PC-9 (cell line): ENCODE measurements at places on chromosomes 12 and 14. TPM values are rescaled to one million over a fixed set of nuclear protein-coding genes. Genes with fewer than 3 reads are reported as not detected.

Gene GLI1
- total RNA-seq = not detected in 2 replicates

Gene RPS6KA5
- 3.0 and 3.5 TPM in 2 replicates for total RNA-seq

Gene ABHD12B
- total RNA-seq = not detected in 2 replicates

Gene NAV3
- 4.2 and 13.6 TPM in 2 replicates for total RNA-seq

Gene FZD10
- not detected in 2 replicates for total RNA-seq

Gene GZMB
- total RNA-seq = not detected in 2 replicates

Gene OR4E2
- total RNA-seq = not detected in 2 replicates

Gene SALL2
- total RNA-seq = 10.3 and 10.9 TPM in 2 replicates

Gene ANKRD33
- not detected in 2 replicates for total RNA-seq

Gene CLEC2D
- total RNA-seq = 32.6 and 37.8 TPM in 2 replicates

Gene ANO4
- not detected in 2 replicates for total RNA-seq

Gene NUDT14
- 37.0 and 47.9 TPM in 2 replicates for total RNA-seq

GRCh38 chr12:79127271-79127751, 262.7 kb downstream of the SYT1 start:
- DNase-seq = no peak

GRCh38 chr14:80544366-80544765, 333.1 kb upstream of the DIO2 start:
- DNase-seq = no peak

DNA sequence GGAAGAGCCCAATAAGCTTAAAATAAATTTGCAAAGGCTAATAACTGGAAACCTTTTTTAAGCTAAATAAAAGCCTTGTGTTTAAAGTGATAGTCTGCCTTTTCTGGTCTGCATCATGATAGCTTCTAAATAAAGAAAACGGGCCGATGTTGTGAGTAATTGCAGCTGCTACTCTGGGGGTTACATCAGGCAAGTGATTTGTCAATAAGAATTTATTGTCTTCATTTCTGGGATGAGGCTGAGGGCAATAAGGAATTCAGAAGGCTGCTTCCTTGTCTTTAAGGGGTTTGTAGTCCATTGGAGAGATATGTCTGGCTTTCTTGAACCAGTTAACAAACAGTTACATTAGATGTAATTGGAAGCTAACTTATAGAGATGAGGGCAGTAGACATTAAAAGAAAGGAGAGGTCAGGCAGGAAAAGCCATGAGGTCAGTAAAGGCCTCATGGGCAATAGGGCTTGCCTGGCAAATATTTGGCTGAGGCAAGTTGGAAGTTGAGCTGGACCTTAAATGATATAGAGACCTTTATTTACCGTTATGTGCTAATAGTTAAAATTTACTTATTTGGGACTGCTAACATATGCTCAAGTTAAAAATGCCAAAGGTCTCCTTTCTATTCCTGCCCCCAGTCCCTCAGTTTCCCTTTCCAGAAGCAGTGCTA, 85.0 kb downstream of the CRADD start:
- DNase-seq = no peak

- no peak for DNase-seq
These were observed 67.5 kb downstream of the SLC41A2 start for GRCh38 chr12:104890476-104891096.

- DNase-seq = no peak
These were observed 285.6 kb upstream of the FKBP4 start for GRCh38 chr12:2509137-2509536.

- DNase-seq = no peak
These were observed 518.1 kb downstream of the TMEM121 start for GRCh38 chr14:106044515-106044914.

DNA sequence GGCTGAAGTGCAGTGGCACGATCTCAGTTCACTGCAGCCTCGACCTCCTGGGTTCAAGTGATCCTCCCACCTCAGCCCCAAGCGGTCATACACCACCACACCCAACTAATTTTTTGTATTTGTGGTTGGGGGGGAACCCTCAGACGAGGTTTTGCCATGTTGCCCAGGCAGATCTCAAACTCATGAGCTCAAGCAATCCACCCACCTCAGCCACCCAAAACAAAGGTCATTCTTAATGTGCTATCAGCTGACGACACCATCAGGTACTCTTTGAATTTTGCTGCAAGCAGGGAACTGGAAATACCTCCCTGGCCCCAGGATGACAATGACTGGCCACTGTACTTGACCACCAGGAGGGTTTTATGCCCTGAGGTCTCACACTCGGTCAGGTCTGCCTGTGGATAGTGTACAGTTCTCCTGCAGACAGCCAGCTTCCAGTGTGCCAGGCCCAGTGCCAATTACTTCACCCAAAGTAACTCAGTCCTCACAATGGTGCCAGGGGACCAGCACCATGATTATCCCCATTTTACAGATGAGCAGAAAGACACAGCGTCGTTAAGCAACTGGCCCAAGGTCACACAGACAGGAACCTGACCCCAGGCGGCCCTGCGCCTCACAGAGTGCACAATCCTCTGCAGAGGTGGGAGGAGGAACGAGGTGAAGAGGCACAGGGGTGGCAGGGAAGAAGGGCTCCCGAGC, 42.9 kb downstream of the ITPK1 start:
- peak; percentile 58 for DNase-seq

GRCh38 chr14:61089126-61089750, 108.2 kb downstream of the SLC38A6 start:
- no peak for DNase-seq

- DNase-seq = no peak
These were observed 94.2 kb downstream of the PLEKHA5 start for GRCh38 chr12:19223695-19224094.

DNA sequence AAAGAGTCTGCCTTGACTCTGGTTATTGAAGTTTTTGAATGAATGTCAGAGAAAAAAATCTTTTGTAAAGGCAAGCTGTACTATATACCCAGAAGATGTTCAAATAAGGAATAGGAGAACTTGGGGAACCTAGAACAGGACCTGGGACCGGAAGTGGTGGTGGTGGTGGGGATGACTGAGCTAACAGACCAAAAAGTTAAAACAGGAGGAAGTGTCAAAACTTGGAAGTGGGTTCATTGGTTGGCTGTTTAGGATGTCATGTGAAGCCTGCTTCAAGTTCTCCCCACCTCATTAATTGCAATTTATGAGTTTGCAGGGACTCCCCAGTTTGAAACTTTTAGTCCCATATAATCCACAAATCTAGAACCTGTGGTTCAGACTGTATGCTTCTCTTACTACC, 26.2 kb downstream of the PLXNC1 start:
- DNase-seq = no peak

DNA sequence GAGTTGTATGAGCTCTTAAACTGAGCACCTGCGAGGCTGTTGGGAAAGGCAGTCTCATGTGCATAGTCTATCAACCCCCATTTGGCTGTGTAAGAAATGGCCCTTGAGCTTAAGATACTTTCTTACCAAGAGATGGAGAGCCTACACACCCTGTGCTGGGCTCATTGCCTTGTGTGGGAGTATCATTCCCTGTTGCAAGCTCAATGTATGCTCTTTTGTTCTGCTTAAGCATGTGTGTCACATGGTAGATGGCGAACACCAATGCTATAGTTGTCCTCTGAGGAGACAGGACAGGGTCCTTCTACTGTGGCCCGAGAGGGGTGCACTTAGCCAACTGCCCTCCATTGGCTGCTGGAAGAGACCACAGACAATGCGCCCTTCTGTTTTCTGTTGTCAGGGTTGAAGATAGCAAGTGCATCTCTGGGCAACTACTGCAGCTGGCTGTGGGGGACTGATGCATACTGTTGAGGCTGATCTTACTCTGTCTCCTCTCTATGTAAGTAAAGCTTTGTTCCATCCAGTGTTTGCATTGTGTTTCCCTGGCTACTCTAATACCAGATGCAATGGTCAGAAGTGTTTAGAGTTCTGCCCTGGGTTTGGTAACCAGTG, 79.5 kb downstream of the PTPRB start:
- DNase-seq = no peak

DNA sequence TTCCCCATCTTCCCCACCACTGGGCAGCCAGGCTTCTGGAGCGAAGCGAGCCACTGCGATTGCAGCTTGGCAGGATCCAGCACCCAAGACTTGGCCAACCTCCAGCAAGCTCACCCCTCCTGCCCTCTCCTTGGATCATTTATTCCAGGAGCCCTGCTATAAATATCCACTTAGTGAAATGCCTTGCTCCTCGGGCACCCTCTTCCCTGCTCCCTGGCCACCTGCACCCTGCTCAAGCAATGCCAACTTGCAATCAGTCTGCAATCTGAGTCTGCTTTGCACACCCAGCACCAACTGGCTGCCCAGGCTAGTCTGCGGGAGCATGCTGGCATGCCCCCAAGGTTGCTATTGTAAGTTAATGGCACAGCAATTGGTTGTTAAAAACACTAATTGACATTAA, 666.0 kb downstream of the MED13L start:
- no peak for DNase-seq

DNA sequence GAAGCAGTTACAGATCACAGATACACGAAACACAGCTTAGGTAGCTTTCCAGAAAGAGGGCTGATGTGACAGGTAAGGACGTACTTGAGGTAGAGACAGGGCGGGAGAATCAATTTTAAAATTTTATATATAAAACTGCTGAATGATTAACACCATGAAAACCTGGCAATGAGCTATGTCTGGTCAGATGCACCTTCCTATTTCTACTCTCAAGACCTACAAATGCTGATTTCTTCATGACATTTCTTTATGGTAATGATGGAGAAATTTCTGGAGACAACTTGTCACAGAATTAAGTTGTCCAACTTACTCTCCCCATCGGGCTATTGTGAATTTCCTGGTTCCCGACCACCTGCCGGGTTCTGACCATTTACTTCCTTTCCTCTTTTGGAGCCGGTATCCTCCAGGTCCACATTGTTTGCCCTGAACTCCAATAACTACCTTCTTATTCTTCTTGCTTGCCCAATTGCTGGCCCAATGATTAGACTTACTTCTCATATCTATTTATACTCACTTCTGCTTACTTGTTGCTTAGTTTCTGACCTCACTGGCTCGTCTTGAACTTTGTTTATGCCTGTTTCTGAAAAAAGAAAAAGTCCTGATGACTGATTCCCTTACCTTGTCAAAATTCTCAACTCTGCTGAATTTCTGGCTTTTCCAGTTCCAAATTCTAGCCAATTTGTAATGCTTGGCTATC, 12.8 kb upstream of the ATP2B1 start:
- DNase-seq = no peak

DNA sequence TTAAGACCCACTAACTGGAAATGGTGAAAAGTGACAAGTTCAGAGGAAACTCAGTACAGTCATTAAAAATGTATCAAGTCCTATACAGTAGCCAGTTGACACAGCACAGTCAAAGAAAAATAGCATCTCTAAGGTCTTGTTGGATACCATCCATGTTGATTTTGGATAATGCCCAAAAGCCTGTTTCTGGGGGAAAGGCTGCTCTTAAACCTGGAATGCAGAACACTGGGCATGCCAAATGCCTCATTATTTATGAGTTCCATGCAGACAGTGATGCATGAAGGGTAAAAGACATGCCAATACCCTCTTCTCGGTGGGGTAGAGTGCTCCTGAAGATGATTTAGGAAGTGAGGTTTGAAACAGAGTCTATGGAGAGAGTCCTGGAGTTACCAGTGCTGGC, 29.6 kb downstream of the KCNK13 start:
- DNase-seq = peak; percentile 73

- DNase-seq = no peak
These were observed 71.6 kb downstream of the SPRING1 start for GRCh38 chr12:116666305-116666673.

DNA sequence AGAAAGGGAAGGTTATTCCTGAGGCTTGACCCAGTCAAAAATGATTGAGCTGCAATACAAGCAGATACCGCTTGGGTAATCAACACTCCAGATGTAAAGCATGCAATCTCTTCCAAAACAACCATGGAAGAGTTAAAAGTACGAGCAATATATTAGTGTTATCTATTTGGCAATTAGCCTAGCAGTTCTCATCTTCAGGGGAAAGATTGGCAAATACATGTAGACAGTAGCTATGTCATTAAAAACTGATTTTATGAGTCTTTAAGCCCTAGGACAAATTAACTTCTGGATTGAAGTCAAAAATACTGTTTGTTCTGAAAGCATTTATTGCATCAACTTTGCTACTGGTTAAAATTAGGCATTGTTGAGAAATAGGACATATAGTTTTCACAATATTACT, 9.3 kb upstream of the GYS2 start:
- DNase-seq = no peak

GRCh38 chr12:80472911-80473500, 29.0 kb downstream of the PTPRQ start:
- DNase-seq = peak; percentile 3

- no peak for DNase-seq
These were observed 13.5 kb downstream of the HECTD1 start for GRCh38 chr14:31194095-31194494.

DNA sequence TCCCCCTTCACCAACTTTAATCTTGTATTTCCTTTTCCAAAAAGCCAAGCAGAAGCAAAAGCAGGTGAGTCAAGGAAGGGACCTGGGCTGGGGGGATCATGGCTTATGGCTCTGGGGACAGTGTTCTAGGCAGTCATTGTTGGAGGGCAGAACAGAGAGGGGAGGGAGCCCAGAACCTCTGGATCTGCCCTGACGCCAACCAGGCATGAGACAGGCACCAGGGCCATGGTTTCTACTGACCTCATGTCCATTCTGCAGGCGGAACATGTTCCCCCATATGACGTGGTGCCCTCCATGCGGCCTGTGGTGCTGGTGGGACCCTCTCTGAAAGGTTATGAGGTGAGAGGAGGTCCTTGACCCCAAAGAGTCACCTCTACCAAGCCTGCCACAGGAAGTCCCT, 6.6 kb downstream of the CACNB3 start:
- DNase-seq = no peak

DNA sequence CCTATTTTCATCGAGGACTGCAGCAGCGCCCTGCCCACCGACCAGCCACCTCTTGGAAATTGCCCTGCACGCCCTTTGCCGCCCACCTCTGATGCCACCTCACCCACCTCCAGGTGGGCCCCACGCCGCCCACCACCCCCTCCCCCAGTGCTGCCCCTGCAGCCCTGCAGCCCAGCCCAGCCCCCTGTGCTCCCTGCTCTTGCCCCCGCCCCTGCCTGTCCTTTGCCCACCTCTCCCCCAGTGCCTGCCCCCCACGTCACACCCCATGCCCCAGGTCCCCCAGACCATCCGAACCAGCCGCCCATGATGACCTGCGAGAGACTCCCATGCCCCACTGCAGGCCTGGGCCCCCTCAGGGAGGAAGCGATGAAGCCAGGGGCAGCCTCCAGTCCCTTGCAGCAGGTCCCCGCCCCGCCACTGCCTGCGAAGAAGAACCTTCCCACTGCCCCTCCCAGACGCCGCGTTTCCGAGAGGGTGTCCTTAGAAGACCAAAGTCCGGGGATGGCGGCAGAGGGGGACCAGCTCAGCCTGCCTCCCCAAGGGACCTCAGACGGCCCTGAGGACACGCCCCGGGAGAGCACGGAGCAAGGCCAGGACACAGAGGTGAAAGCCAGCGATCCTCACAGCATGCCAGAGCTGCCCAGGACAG, 96.5 kb downstream of the LGMN start:
- DNase-seq = no peak
